ENCODE measurements at places on chromosomes 2 and 18.

DNA sequence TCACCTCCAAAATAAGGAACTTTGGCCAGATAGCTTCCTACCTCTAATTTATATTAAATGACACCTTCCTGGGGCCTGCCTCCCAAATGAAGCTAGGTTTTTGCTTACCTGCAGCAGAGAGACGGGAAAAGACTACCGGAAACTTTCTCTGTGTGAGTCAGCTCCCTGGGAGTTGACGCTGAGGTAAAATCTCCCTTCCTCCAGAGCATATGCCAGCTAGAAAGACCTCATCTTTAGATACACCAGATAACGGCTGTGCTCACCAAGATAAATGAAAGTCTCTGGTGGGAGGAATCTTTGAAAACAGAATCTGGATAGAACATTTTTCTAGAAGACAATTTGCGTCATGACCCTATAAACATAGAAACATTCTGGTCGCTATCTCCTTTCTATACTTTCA, 99.7 kb upstream of the RFX8 start:
- no peak for DNase-seq

DNA sequence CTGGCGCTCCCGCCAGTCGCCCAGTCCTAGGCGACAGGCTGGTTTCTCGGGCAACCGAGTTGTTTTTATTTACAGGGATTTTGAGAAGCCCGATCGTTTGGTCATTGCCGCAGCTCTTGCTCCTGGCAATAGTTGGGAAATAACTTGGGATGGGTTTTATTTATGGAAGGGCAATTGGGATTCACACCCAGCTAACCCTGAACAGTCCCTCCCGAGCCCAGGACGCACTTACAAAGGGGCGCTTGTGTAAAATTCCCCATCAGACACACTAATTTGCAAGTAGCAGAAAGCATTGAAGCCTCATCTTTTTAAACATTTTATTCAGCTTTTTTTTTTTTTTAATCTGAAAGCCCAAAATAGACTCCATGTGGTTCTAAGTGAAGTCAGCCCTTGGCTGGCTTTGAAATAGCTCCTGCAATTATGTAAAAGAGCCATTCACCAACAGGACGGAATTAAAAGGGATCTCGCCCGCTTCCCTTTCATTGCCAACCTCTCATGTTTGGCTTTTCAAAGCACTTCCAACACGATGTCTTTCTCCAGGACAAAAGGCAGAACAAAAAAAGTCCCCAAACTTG, 3.6 kb upstream of the GBX2 start:
- no peak for DNase-seq

- no peak for DNase-seq
These were observed 96.3 kb upstream of the RAB6C start for GRCh38 chr2:129883121-129883520.

DNA sequence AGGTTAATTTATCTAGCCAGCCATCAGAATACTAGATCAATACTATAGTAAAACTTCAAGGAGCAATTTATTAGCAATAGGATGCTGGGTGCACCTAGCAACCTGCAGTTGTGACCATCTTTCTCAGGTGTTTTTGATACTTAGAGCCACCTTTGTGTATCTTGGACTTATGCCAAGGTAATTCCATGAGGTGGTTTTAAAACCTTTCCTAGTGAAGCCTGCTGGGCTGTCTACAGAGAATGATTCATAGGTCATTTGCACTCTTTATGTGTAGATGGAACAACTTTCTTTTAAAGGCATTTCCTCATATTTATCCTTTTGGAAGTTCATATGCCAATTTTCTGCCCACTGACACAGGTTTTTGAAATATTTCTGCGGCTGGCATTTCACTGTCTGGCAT, 1030.1 kb upstream of the POU3F3 start:
- peak; percentile 3 for DNase-seq

GRCh38 chr18:26965206-26965605, 99.7 kb upstream of the AQP4 start:
- no peak for DNase-seq

DNA sequence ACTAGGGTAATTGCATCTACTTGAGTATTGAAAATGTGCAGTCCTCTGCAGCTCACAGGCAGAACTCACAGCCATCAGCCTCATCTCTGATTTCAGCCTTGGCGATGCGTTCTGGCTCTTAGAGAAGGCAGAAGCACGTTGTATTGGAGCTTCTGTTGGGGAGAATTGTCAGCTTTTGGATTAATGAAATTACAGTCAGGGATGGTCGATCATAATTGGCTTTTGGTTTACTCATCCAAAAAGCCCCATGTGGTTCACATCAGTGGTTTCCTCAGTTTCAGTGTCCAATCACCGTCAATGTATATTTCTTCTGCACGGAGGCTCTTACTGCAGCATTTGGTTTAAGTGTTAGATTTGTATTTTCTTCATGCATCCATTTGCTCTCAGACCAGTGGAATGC, 218.5 kb upstream of the SOX11 start:
- no peak for DNase-seq

GRCh38 chr18:58080451-58080850, 36.4 kb downstream of the NEDD4L start:
- DNase-seq: no peak

- DNase-seq: no peak
These were observed 28.1 kb downstream of the SGPP2 start for GRCh38 chr2:222452422-222452950.

DNA sequence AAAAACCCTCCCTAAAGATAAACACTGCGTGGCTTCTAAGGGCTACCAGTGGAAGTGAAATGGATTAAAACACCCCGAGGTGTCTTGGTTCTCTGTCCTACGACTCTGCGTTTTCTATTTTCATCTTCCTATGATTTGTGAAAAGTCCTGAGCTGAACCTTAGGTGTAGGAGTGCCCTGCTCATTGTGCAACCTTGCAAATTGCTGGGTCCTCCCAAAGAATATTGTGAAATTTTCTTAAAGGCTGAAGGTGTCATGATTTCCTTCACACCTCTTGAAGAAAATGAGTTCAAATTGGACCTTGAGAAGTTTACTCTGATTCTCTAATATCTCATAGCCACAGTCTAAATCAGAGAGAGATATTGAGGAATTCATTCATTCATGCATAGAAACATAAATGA, 1.8 kb upstream of the SLC19A3 start:
- no peak for DNase-seq

GRCh38 chr2:29718076-29718686, 203.2 kb downstream of the ALK start:
- DNase-seq: no peak

DNA sequence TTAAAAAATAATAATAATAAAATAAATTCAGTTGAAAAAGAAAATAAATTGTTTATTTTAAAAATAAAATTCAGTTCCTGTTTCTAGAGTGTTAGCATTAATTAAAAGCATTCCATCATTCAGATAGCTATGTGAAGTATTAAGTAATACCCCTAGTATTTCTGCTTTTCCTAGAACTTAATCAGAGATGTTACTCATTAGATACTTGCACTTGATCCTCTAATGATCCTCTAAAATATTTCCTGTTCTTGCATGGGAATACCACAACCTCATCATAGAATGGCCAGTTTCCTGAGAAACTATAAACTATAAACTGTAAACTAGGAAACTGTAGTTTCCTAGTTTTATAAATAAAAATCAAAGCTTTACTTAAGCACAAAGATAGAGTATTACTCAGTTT, 11.1 kb upstream of the CNNM3 start:
- DNase-seq: no peak

- no peak for DNase-seq
These were observed 16.3 kb upstream of the GAL3ST2 start for GRCh38 chr2:241760301-241760771.

GRCh38 chr2:58140508-58141072, 94.0 kb downstream of the VRK2 start:
- DNase-seq: no peak

DNA sequence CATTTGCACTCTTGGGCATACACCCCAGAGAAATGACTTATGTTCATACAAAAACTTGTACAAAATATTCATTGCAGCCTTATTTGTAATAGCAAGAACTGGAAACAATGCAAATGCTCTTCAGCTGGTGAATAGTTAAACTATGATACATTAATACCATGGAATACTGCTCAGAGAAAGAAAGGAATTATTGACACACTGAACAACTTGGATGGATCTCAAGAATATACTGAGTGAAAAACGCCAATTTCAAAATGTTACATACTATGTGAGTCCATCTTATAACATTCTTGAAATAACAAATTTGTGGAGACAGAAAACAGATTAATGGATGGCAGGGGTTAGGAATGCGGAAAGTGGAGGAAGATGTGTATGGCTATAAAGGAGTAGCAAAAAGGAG, 17.2 kb downstream of the LNPK start:
- DNase-seq: no peak

- no peak for DNase-seq
These were observed 57.8 kb upstream of the NEUROD1 start for GRCh38 chr2:181738074-181738473.

DNA sequence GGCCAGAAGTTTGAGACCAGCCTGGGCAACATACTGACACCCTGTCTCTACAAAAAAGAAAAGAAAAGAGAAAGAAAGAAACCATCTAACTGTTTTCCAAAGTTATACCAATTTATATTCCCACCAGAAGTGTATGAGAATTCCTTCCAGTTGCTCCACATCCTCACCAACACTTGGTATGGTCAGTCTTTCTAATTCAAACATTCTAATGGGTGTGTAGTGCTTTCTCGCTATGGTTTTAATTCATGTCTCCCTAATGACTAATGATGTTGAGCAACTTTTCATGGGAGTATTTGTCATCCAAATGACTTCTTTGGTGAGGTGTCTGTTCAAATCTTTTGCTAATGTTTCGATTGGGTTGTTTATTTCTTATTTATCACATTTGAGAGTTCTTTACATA, 10.5 kb upstream of the B3GNT7 start:
- DNase-seq: no peak

- DNase-seq: no peak
These were observed 113.3 kb upstream of the SERTAD2 start for GRCh38 chr2:64766841-64767669.

DNA sequence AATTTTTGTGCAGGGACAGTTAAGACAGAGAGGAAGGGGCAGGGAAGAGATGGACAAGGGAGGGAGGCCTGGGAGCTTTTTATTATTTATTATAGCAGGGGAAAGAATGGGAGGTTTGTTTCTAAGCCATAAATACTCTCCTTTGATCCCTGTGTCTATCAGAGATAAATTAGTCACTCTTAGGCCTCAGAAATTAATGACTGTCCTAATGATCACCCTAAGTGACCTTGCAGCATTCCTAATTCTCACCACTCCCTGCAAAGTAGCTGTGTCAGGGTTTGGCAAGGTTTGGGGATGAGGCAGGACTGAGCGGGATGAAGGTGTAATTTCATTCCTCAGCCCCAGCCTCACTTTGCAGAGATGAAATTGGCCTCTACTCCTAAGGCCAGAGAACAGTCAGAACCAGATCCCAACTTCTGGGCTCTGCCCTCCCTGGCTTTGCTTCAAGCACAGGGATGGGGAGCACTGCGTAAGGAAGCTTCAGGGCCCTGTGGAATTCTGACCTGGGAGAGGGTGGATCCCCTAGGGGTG, 95.0 kb downstream of the TMEM17 start:
- no peak for DNase-seq

GRCh38 chr2:7075834-7076233, 158.6 kb downstream of the RNF144A start:
- no peak for DNase-seq

GRCh38 chr18:36658611-36659010, 170.2 kb downstream of the TPGS2 start:
- no peak for DNase-seq

DNA sequence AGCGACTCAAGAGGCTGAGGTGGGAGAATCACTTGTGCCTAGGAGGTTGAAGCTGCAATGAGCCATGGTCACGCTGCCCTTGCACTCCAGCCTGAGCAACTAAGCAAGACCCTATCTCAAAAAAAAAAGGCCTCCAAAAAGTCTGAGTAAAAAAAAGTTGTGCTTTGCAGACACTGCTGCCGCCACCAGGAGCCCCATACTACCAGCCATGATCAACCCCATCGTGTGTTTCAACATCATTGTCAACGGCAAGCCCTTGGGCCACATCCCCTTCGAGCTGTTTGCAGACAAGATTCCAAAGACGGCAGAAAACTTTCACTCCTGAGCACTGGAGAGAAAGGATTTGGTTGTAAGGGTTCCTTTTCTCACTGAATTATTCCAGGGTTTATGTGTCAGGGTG, 137.1 kb downstream of the INO80D start:
- DNase-seq: no peak

DNA sequence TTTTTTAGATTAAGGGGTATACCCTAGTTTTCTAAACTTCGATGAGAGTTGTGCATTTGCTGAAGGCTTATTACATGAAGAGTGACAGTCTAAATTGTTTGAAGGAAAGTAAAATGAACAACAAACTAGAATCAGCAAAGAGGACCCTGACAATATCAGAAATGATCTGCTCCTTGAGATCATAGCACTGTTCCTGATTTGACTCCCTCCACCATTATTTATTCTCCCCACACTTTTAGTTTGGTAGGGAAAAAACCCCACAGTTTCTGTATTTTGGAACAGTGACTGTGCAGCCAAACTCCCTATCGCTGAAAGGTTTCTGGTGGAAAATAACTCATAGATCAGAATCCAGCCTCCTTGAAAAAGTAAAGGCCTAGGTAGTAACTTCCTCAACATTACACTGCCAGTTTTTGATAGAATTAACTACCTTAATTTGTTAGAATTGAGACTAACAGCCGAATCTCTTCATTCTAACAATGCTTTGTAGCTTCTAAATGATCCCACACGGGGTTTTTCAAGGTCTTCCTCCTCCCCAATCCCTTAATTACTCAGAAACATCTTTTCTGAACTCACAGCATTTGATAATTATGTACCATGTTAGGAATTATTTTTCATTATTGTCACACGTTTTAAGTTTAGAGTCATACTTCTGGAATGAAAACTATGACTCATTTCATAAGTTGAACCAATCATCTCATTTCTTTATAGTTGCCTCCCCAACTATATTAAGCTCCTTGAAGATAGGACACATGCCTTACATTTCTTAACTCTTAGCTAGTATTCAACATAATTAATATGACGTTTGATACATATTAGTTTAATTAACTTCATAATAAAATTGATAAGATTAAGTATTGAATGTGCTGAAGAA, 2.9 kb downstream of the MYL12A start:
- DNase-seq: no peak

DNA sequence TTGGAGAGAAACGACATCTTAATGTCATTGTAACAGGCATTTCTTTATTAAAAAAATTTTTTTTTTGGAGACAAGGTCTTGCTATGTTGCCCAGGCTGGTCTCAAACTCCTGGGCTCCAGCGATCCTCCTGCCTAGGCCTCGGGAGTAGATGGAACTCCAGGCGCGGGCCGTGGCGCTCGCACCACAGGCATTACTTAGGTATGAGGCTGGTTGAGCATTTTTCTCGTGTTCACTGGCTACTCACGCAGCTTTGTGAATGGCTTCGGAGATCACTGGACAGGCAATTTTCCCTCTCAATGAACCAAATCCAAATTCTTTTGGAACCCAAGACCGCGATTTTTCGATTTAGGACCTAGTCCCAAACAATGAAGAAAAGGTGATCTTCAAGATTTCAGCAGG, 795 bp upstream of the TCF7L1 start:
- no peak for DNase-seq

DNA sequence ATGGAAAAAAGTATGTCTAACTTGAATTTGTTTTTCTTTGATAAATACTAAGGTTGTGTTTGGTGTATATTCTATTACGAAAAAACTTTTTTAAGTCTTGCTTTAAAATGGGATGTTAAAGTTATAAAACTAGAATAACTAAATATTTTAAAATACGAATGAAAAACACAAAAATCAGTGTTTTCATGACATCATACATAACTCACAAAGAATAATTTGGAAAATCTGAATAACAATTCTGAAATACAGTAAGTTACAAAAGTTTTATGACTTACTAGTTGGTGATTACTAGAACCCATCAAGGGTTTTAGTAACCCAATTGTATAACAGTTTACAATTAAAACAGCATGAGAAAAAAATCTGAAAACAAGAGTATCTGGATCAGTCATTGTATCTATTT, 61.2 kb downstream of the PIGN start:
- no peak for DNase-seq
